ENCODE measurements at places on chromosomes 5 and 9.

DNA sequence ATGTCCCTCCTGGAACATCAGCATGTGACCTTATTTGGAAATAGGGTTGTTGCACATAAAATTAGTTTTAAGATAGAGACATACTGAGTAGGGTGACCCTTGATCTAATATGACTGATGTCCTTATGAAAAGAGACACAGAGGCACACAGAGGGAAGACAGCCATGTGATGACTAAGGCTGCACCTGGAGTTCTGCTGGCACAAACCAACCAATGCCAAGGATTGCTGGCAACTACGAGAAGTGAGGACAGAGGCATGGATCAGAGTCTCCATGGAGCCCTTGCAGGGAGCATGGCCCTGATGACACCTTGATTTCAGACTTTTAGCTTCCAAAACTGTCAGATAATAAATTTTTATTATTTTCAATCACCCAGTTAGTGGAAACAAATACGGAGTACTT, 101.9 kb downstream of the FBXL7 start:
- DNase-seq, result no peak

DNA sequence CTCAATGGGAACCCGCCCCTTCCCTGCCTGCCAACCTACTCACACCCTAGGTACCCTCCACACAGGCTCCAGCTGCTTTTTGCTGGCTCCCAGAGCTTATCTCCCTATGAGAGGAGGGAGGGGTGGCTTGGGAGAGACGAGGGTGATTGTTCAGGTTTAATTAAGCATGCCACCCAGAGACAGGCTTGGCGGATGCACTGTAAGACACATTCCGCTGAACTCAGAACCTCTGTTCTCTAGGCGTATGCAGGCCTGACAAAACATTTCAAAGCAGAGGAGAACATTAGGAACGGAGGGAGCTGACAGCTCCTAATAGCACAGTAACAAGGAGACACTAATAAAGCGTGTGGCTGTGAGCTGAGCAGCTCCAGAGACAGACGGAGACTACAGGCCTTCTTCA, 80.1 kb downstream of the TRIM32 start:
- DNase-seq, result no peak

GRCh38 chr9:131432597-131433301, 38.9 kb downstream of the PRRC2B start:
- DNase-seq, result no peak

DNA sequence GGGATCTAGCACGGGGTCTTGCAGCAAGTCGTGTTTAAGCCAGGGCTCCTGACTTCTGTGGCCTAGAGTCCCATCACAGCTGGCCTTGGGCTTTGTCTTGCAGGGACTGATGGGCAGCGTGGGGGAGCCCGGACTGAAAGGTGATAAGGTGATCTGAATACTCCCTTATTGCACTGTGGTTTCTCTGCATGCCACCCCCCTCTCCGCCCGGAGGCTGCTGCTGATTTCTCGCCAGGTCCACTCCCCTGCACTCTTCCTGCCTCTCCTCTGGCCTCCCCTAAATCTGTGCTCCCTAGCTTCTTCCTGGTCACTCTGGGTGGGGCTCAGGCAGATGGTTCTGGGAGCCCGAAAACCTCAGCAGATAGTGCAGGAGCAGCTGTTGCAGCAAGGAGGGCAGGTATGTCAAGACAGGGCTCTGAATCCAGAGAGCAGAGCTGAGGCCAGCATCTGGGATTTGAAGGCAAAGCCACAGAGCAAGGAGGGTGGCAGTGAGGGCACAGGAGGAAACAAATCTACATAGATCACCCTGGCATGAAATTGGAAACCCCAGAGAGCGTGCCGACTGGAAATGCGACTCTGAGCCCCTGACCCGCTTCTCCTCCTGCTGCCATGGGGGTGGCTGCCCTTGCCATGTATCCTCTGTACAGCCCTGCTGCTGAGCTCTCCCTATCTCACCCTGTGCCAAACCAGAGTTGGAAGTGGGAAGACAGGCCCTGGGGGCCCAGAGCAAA, 76.5 kb downstream of the COL27A1 start:
- no peak for DNase-seq

DNA sequence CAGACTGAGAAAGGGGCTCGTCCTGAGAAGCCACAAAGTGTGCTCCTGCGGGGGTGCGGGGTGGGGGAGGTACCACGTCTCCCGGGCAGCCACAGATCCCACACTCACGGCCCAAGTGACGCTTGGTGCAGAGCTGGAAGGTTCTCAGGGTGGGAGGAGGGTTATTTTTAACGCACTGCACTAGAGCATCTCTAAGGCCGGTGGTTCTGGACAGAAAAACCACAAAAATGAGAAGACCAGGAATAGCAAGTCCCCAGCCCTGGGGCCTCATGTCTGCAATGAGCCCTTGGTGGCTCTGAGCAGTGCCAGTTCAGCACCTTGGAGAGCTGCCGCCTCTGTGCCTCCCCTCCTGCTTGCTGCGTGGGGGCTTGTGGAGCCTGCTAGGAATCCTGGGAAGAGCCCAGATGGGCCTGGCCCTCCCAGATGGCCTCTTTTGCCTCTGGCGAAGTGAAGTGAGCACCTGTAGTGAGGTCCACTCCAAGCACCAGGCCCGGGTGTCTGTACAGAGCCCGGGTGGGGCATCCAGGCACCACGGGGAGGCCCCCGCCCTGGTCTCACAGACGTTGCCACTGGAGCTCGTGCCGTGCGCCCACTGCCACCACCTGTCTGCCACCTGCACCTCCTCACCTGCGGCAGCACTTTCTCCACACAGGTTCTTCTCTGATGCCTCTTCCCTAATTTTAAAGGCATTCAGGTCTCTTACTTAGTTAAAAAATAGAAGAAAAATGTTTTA, 48.9 kb upstream of the CACNA1B start:
- no peak for DNase-seq
